ENCODE measurements at places on chromosomes 7 and 10.

DNA sequence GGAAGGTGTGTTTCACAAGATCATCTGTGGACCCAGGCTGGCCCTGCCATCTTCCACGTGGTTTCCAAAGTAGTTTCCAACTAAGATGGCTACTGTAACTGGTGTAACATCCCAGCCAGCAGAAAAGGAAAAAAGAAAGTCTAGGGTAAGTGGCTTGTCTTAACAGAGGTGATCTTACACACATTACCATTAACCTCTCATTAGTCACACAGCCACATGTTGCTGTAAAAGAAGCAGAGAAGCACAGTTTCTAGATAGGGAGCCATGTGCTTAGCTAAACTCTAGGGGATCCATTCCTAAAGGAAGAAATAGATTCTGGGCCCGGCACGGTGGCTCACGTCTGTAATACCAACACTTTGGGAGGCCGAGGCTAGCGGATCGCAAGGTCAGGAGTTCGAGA lies 54.3 kb downstream of the ZNF438 start:
- no peak for DNase-seq

- no peak for DNase-seq
Measured at GRCh38 chr7:130912862-130913638, 179.0 kb upstream of the KLF14 start.

DNA sequence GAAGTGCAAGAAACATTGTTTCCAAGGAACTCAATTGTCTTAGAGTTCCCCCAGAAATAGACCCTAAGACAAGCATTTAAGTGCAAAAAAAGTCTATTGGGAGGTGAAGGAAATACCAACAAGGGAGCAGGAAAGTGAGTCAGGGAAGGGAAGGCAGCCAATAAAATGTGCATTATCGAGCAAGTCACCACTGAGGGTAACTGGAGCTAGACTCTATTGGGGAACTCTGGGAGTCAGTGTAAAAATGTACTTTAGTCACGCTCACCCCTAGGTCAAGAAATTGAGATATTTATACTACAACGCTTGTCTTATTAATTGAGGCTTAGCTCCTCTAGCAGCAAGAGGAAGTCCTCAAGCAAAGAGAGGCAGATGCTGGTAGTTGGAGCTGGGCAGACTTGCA lies 137.7 kb downstream of the RTKN2 start:
- no peak for DNase-seq

- no peak for DNase-seq
Measured at GRCh38 chr7:95157381-95157780, 167.0 kb downstream of the PON1 start.

DNA sequence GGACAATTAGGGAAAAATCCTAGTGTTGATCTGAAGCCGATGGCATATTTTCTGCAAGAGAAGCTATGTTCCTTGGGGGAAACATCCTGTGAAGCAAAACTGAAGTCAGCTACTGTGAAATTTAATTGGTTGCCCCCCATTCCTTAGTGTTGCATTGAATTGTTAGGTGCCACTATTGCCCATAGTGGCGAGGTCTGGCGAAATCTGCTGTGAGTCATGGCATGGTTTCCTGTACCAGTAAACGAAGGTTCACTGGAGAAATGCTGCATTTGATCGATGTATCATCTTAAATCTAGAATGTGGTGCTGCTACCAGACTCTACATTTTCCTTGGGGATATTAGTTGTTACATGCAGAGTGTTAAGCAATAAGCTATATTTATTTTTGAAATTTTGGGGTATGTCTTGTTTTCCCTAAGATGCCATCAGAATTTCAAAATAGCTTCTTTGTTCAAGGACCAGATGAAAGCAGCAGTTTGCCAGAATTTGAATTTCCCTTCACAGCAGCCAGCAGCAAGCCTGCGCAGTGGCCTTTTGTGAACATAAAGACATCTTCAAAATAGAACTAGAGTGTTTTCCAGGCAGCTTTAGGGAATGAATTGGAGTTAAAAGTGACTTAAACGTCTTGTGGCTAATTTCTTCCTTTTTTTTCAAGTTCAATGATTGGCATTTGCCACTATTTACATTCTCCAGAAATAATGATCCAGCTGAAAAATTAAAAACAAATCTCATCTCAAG lies 348.6 kb upstream of the COBL start:
- no peak for DNase-seq

Data from pancreas (tissue), 10 donors.